Aorta (tissue), 5 donors: ENCODE measurements at places on chromosomes 2 and 18. TPM values are rescaled to one million over a fixed set of nuclear protein-coding genes. Genes with fewer than 3 reads are reported as not detected.

The DPYSL5 gene
- not detected for total RNA-seq

GRCh38 chr2:196105951-196106350 is 37.3 kb upstream of the DNAH7 start:
- DNase-seq: no peak
- no peaks in the 10 kb centered on the region for H3K27me3 ChIP-seq
- no peaks in the 10 kb centered on the region for H3K36me3 ChIP-seq
- no peak overlapping the region for H3K4me3 ChIP-seq

The SFT2D3 gene
- total RNA-seq: 3.8 TPM

DNA sequence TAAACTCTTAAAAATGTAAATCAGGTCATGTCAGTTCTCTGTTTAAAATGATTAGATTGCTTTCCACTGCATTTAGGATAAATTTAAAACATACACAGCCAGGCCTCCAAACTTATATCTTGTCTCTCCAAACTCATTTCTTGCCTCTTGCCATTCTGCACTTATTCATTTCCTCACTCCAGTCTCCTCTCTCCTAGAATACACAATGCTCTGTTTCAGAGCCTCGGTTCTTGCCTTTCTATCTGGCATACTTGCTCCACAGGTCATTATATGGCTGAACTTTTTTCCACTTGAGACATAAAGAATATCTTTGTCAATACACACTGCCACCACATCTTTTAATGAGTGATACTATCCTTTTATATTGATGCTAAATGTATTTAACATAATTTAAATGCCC is 10.5 kb upstream of the UGP2 start:
- H3K4me3 ChIP-seq: no peak overlapping the region
- DNase-seq: no peak
- H3K27me3 ChIP-seq: no peaks in the 10 kb centered on the region
- peaks cover 2% of the 10 kb centered on the region for H3K4me1 ChIP-seq
- H3K27ac ChIP-seq: no peak overlapping the region

- H3K36me3 ChIP-seq: no peaks in the 10 kb centered on the region
- no peak for DNase-seq
- no peak overlapping the region for H3K4me3 ChIP-seq
- H3K27me3 ChIP-seq: no peaks in the 10 kb centered on the region
- no peaks in the 10 kb centered on the region for H3K4me1 ChIP-seq
- no peak overlapping the region for H3K27ac ChIP-seq
Observed at GRCh38 chr2:156999661-157000060, 257.8 kb upstream of the GALNT5 start.

The PTPRN gene
- 0.39 TPM for total RNA-seq

DNA sequence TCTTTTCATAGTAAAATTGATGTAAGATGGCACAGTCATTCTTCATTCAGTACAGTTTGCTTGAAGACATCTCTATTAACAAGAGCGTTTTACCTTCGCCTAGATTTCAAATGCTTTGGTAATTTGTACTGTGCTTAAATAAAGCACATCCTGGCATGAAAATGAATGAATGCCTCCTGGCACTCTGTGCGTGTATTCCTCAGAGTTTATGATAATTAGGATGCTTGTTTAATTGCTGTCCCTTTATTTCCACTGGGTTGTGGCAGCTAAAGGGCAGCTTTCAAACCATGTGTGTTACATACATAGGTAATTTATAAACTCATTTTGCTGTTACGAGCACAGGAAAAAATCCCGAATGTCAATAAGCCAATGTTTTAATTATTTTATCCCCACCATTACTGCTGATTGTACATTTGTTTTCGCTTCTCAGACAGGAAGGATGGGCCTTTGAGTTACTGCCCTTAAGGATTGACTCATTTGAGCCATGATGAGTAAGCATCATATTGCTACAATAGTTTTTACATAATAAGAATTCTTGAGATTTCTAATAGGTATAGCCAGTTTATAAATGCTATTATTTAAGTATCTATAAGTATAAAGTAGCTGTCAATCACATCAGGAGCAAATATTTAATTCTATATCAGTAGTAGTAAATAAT is 516.5 kb downstream of the XIRP2 start:
- no peaks in the 10 kb centered on the region for H3K36me3 ChIP-seq
- H3K27ac ChIP-seq: no peak overlapping the region
- H3K27me3 ChIP-seq: no peaks in the 10 kb centered on the region
- no peak overlapping the region for H3K4me3 ChIP-seq

- no peaks in the 10 kb centered on the region for H3K36me3 ChIP-seq
- H3K4me1 ChIP-seq: no peaks in the 10 kb centered on the region
- no peak for DNase-seq
- H3K27ac ChIP-seq: no peak overlapping the region
- no peaks in the 10 kb centered on the region for H3K27me3 ChIP-seq
- no peak overlapping the region for H3K4me3 ChIP-seq
Observed at GRCh38 chr2:112310906-112311305, 35.5 kb downstream of the ZC3H6 start.

The MEP1B gene
- total RNA-seq: not detected

DNA sequence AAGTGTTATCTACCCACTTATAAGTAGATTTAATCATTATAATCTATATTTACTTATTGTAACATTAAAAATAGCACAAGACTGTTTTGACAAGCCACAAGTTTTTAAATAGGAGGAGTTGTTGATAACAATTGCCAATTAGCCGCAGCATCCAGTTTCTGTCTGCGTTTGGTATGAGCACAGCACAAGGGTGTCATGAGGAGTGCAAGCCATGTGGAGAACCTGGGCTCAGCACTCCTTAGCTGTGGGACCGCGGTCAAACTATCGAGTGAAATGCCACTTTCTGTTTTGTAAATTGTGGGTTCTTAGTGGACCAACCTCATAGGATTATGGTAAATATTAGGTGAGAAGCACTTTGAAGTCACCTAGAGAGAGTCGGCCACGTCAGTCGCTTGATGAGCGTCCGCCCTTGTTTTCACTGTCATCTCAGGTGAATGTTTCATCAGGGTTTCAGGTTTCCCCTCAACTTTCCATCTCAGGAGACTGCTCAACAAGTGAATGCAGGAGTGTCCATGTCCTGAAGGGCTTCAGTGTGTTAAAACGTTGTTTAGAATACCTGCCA is 294.5 kb downstream of the ZNF407 start:
- no peaks in the 10 kb centered on the region for H3K27me3 ChIP-seq
- H3K4me3 ChIP-seq: no peak overlapping the region
- no peaks in the 10 kb centered on the region for H3K4me1 ChIP-seq
- no peak for DNase-seq
- peaks cover 6% of the 10 kb centered on the region for H3K36me3 ChIP-seq
- no peak overlapping the region for H3K27ac ChIP-seq

DNA sequence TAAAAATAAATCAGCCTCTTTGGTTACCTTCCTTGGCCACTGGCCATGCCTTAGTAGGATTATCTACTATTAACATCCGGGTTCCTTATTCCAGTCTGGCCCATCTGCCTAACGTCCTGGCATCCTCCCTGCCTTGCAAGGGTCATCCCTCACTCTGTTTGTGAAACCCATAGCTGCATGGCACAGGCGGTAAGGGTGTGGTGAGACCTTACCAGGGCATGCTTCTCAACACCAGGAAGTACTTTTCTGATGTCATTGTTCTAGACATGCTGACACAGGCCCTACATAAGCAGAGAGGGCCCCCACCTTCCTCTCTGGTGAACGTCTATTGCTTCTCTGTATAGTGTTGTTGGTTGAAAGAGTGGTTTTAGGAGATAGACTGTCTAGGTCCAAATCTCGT is 296.8 kb upstream of the SPRED2 start:
- H3K27ac ChIP-seq: no peak overlapping the region
- H3K27me3 ChIP-seq: no peaks in the 10 kb centered on the region
- H3K4me1 ChIP-seq: no peaks in the 10 kb centered on the region
- no peak for DNase-seq

- no peaks in the 10 kb centered on the region for H3K36me3 ChIP-seq
- H3K27me3 ChIP-seq: peaks cover 1% of the 10 kb centered on the region
- H3K27ac ChIP-seq: no peak overlapping the region
- H3K4me3 ChIP-seq: no peak overlapping the region
Observed at GRCh38 chr2:6418291-6418690, 447.4 kb downstream of the CMPK2 start.

GRCh38 chr2:30883822-30884221 is 76.6 kb upstream of the CAPN13 start:
- DNase-seq: no peak
- H3K27ac ChIP-seq: no peak overlapping the region
- H3K4me1 ChIP-seq: no peaks in the 10 kb centered on the region
- H3K36me3 ChIP-seq: no peaks in the 10 kb centered on the region

DNA sequence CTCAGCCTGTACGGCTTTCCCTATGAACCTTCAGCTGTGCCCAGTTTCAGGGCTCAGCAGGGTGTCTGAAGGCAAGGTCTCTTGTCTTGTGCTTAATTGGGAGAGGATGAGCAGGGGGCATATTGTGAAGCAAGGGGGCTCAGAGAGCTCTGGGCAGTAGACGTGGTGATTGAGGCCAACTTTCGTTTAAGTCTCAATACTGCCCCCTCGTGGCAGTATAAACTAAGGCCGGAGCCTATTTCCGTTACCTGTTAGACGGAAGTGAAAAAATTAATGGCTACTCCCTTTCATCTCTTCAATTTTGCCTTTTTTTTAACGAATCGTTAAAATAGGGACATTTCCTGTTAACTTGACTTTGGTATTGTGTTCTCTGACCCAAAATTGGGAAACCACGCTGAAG is 193.4 kb downstream of the TDRD15 start:
- no peaks in the 10 kb centered on the region for H3K36me3 ChIP-seq
- no peak overlapping the region for H3K4me3 ChIP-seq
- H3K27me3 ChIP-seq: no peaks in the 10 kb centered on the region
- H3K4me1 ChIP-seq: peaks cover 4% of the 10 kb centered on the region
- DNase-seq: no peak

DNA sequence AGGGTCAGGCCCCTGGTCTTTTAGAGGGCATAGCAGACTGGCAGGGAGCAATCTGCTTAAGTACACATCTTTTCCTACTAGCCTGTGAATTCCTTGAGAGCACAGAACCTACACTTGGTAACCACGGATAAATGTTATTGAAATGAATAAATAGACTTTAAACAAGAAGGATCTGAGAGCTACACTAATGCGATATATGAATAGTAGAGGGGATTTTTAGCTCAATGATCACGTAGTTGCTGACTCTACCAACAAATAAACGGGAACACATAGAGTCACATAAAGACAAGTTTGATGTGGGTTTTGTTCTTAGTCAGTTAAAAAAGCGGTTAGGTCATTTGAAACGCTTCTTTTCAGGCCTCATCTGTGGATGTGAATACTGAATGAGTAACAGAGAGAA is 290.3 kb upstream of the CCDC68 start:
- H3K27me3 ChIP-seq: no peaks in the 10 kb centered on the region
- no peaks in the 10 kb centered on the region for H3K36me3 ChIP-seq
- H3K4me3 ChIP-seq: no peak overlapping the region
- H3K27ac ChIP-seq: no peak overlapping the region
- DNase-seq: no peak

GRCh38 chr2:179626261-179626660 is 235.2 kb downstream of the ZNF385B start:
- no peaks in the 10 kb centered on the region for H3K36me3 ChIP-seq
- no peaks in the 10 kb centered on the region for H3K4me1 ChIP-seq
- H3K4me3 ChIP-seq: no peak overlapping the region
- H3K27ac ChIP-seq: no peak overlapping the region

- H3K27ac ChIP-seq: no peak overlapping the region
- H3K4me1 ChIP-seq: no peaks in the 10 kb centered on the region
- no peaks in the 10 kb centered on the region for H3K36me3 ChIP-seq
- DNase-seq: no peak
Observed at GRCh38 chr2:3301001-3301400, 76.6 kb downstream of the EIPR1 start.

The FTCDNL1 gene
- 1.7 TPM for total RNA-seq

DNA sequence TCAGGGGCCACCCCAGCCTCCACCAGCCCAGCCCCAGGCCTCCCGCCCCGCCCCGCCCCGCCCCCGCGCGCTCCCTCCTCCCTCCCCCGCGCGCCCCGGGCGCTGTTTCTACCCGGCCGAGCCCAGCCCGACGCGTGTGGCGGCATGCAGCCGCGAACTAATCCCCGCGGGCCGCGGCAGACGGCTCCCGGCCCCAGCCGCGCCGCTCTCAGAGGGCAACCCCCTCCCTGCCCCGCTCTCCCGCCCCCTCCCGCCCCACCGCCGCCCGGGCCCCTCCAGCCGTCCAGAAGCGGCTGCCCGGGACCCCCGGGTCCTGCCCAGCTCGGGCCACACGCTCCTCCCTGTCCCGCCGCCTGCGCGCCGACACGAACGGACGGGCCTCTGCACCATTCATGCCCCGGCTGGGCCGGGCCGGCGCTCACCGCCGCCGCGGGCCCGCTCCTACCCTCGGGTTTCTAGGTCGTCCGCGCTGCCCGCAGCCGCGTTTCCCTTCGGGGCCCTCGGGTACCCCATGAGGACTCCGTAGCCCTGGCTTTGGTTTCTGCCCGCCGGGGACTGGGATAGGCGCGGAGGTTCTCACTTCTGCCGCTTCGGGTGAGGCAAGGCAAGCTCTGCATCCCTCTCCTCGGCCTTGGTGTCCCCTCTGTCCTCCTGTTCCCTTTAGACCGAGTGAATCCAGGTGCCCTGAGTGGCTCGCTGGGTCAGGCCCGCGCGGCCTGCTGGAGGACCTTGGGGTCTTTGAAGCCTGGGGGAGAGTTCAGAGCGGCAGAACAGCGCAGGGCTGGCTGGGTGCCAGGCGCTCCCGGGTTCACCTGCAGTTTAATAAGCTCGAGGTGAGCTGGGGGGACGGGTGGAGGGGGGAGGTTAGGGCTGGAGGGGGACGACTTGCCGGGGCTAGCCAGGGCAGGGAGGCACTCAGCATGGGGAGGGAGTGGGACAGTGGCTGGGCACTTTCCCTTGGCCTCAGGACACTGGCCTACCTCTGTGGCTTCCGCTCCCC is 3.1 kb downstream of the WNT10A start:
- no peaks in the 10 kb centered on the region for H3K36me3 ChIP-seq
- H3K4me1 ChIP-seq: no peaks in the 10 kb centered on the region
- H3K27me3 ChIP-seq: no peaks in the 10 kb centered on the region
- H3K27ac ChIP-seq: no peak overlapping the region

The ALK gene
- total RNA-seq: 0.30 TPM

DNA sequence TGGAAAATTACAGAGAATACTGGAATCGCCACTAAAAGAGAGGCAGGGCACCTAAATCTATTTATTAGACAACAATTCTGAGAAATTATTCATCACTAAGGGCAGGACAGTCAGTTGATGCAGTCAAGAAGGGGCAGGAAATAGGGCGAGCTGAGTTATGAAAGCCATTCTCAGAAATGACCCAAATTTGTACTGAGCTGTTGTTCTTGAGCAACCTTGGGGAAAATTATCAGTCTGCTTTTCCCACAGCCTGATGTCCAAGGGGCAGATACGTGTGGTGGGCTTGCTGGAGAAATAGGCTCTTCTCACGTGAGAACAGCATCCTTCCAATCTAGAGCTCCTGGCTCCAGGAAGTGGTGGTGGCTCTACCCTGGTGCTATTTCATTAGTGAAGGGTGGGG is 38.6 kb downstream of the STON1 start:
- H3K27me3 ChIP-seq: no peaks in the 10 kb centered on the region
- H3K4me1 ChIP-seq: no peaks in the 10 kb centered on the region
- H3K27ac ChIP-seq: no peak overlapping the region
- DNase-seq: no peak

- no peaks in the 10 kb centered on the region for H3K36me3 ChIP-seq
Observed at GRCh38 chr2:108364676-108365297, 13.0 kb upstream of the SULT1C4 start.

GRCh38 chr18:62460851-62461300 is 61.9 kb upstream of the ZCCHC2 start:
- H3K4me1 ChIP-seq: no peaks in the 10 kb centered on the region
- H3K4me3 ChIP-seq: no peak overlapping the region
- no peak overlapping the region for H3K27ac ChIP-seq

- H3K27ac ChIP-seq: peak overlapping the region; percentile 79
- H3K27me3 ChIP-seq: no peaks in the 10 kb centered on the region
- H3K4me1 ChIP-seq: peaks cover 9% of the 10 kb centered on the region
- H3K4me3 ChIP-seq: no peak overlapping the region
Observed at GRCh38 chr2:30239308-30239985, 8.1 kb downstream of the LBH start.
